Left cardiac atrium (tissue), 4 donors: ENCODE measurements at places on chromosomes 1 and 21. TPM values are rescaled to one million over a fixed set of nuclear protein-coding genes. Genes with fewer than 3 reads are reported as not detected.

GRCh38 chr1:245067257-245067656 is 87.5 kb upstream of the KIF26B start:
- DNase-seq = no peak

DNA sequence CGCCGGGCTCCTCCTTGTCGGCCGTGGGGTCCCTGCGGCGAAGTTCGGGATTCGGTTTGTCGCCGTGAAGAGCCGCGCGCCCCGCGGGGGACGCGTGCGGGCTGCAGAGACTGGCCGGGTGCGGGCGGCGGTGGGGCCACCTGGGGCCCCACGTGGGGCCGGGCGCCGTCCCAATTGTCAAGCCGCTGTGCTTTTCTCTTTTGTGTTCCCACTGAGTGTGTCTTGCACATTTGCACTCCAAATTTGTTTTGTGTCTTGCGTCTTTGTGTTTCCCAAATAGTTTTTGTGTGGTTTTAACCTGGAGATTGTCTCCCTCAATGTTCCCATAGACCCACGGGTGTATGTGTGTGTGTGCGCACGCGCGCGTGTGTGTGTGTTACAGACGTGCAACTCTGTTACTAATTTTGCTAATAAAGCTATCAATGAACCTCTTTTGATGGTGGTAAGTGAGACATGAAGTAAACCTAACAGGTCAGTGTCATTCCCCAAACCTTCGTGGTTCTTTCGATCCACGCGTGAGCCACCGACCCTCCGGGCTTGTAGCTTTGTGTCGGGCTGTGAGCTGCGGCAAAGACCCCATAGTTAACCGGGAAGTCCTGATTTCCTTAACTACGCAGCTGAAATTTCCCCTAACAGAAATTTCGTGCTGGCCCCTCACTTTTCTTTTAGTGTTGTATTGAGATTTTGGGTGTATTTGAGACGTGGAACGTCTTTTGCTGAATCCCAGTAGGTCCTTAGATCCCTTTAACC is 708 bp downstream of the PRDM2 start:
- DNase-seq = peak; percentile 48

DNA sequence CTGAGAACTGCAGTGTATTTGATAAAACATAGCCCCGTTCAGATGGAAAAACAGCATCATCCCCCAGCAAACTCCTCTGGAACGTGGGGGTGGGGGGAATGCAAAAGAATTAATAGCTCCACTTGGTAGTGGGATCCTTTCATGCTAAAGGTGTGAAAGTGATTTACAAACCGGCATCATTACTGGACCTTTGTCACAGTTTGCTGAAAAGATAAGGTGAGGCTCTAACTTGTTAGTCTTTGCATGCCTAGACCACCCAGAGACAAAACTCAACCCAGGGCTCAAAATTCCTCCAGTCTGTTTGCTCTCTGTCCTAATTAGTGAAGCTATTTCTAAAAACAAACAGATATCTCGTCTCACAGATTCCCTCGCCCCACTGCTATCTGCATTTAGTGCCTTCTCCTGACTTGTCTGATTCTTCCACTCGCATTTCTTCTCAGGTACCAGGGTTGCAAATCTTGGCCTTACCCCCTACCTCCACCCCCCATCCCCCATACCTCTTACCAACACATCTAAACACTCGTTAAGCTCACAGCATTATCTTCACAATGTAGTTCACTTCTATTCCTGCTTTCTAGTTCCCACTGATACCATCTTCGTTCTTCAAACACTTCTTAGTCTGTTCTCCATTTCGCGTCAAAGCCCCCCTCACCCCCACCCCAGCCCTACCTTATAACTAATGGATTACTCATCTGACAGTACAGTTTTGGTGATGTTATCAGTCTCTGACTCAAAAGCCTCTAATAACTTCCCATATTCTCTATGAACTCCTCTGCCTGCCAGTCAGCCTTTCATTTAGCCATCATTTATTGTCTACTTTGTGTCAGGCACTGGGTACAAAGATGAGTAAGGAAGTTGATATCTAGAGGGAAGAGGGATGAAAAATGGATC is 11.8 kb downstream of the IER5 start:
- DNase-seq = no peak

DNA sequence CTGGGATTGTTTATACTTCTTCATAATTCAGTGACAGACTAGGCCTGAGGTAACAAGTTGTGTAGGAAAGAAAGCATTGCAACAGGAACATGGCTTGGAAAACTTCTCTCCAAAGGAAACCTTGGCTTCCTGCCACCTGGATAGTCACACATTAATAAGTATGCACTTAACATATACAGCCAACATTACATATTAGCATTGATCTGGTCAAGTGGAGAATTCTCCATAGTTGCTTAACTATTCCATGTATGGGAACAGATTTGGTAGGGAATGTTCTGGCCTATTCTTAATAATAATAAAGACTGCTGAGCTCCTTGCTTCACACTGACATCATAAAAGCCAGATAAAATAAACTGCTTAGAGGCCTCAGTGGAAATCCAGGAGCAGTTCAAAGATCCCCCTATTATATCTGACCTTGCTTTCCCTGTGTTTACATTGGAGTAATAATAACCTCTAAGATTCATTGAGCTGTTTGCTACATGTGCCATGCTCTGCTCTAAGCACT is 27.2 kb upstream of the NFIA start:
- DNase-seq = no peak

- DNase-seq = no peak
These were observed 17.2 kb upstream of the FOXO6 start for GRCh38 chr1:41343790-41344699.

GRCh38 chr21:14773777-14774345 is 227.7 kb upstream of the SAMSN1 start:
- DNase-seq = peak; percentile 43

GRCh38 chr1:41872074-41872473 is 46.6 kb downstream of the HIVEP3 start:
- no peak for DNase-seq

- DNase-seq = no peak
These were observed 1.5 kb downstream of the RALGPS2 start for GRCh38 chr1:178726545-178726944.

- no peak for DNase-seq
These were observed 9.3 kb upstream of the F3 start for GRCh38 chr1:94550800-94551241.

PLEKHO1 gene
- 42.8 TPM for total RNA-seq

DMBX1 gene
- not detected for total RNA-seq
